ENCODE measurements at places on chromosomes 12 and 14.

DNA sequence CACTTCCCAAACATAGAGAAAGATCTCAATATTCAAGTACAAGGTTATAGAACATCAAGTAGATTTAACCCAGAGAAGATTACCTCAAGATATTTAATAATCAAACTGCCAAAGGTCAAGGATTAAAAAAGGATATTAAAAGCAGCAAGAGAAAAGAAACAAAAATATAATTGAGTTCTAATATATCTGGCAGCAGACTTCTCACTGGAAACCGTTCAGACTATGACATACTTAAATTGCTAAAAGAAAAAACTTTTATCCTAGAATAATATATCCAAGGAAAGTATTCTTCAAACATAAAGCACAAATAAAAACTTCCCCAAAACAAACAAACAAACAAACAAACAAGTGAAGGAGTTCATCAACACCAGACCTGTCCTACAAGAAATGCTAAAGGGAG, 92.4 kb downstream of the FSCB start:
- DNase-seq: no peak

DNA sequence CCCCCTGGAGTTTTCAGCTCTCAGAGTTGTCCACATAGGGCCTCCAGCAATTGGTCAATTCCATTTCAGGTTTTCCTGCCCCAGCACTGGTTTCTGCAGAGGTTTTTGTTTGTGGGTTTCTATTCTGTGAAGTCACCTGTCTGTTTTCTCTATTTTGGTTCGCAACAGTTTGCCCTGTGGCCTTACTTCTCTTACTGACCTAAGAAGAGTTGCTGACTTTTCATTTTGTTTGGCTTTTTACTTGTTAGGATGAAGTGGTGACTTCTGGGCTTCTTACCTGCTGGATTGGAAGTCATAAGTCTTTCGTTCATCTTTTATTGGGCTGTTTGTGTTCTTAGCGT, 196.4 kb upstream of the PARP11 start:
- DNase-seq: no peak

DNA sequence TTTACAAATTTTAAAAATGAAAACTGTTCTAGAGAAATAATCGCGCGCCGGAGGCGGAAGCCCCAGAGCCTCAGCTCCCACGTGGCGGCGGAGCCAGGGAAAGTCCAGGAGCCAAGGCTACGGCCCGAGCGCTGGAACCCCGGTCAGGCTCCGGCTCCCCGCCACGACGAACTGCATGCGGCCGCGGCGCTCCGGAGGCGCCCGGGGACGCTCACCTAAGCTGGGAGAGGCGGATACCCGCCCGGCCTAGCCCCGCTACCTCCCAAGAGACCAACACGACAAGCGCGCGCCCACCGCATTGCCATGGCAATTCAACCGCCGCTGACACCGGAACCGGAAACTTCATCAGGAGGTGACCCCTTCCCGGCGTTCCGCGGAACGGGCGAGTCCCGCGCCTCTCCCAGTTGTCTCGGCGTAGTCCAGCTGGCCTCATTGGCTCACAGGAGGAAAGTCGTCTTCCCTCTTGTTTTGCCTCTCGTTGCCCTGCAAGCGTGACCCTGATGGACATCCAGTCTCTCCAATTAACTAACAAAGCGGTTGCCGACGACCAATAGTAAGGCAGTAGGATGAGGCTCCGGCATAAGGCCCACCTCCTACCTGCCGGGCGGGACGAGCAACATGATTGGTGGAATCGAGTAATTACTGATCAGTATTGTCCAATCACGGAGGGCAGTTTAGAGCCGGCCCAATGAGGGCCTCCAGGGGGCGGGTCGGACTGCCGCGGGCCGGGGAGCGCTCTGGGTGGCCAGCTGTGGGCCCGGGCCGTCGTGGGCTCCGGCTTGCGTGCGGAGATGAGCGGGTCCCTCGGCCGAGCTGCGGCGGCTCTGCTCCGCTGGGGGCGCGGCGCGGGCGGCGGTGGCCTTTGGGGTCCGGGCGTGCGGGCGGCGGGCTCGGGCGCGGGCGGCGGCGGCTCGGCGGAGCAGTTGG, at the start of gene GLRX5:
Gene GLRX5, plus strand, starts transcription at position 752 of the 927 bp plus-strand sequence. Its CDS starts 40 bp downstream, at position 792.
- DNase-seq: peak; percentile 97

DNA sequence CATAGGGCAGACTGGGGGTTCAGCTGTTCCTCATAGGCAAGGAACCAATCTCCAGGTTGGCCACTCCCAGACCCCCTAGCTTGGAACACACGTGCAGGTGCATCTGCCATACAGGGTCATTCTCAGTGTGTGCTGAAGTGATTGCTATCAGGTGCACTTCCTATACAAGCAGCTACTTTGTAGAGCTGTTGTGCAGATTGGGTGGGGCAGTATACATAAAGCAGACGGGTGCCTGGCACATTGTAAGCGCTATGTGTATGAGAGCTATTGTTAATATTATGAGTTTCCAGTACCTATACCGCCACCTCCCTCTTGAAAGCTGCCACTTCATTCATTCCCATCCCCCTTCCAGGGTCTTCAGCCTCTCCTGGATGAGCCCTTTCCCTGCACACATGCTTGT, 17.3 kb downstream of the IRF2BPL start:
- no peak for DNase-seq

- DNase-seq: peak; percentile 5
Measured at GRCh38 chr12:55142669-55143565, 16.7 kb downstream of the OR9K2 start.

DNA sequence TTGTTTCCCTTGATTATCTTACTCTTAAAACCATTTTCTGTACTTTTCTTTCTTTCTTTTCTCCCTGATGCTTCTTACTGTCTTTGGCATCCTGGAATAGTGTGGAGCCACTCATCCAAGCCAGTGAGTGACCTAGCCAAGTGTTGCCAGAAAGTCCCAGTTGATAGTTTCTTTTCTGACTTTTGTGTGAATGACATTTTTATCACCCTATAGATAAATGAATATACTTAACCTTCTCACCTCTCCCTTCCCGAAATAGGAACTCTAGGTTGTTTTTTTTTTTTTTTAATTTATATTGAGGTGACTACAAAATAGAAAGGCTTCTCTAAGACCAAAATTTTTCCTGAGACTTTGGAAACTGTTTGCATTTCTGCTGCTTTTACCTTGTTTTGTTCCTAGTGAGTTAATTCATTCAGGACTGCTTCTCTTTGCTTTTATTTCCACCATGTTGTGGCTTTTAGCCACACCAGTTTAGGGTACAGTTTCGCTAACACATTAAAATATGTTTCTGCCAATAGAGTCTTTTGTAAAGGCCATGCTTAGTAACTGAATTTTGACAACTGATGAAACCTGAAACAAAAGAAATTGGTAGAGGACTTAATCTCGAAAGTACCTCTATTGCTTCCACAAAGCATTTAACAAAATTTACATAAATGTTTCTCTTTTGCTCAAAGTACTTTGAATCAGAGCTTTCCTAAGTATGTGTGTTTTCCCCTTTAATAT, 194.6 kb downstream of the ERC1 start:
- no peak for DNase-seq

DNA sequence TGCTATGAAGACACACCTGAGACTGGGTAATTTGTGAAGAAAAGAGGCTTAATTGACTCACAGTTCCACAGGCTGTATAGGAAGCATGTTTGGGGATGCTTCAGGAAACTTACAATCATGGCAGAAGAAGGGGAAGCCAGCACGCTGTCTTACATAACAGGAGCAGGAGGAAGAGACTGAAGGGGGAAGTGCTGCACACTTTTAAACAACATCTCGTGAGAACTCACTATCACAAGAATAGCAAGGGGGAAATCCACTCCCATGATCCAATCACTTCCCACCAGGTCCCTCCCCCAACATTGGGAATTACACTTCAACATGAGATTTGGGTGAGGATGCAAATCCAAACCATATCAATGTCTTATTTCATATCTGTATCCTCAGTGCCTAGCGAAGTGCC, 307.2 kb downstream of the ATP23 start:
- DNase-seq: no peak

GRCh38 chr12:86264451-86265328, 8.5 kb upstream of the MGAT4C start:
- DNase-seq: no peak

DNA sequence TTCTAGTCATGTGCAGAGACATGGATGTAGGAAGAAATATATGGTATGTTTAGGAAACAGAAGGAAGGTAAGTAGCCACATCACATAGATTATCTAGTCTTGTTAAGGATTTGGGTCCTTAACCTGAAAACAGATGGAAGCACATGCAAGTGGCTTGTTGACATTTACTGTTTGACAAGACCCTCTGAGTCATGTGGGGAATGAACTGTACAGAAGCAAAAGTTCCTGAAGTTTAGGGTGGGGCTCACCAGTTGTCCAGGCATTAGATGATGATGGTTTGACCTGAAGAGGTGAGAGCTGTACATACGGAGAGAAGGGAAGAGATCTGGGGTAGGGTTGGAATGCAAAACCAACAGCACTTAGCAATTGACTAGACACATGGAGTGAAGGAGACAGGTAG, 281.1 kb upstream of the GRIP1 start:
- no peak for DNase-seq

- DNase-seq: no peak
Measured at GRCh38 chr12:291153-291723, 28.6 kb upstream of the SLC6A13 start.

- DNase-seq: no peak
Measured at GRCh38 chr12:17949558-17950141, 140.3 kb downstream of the RERGL start.

DNA sequence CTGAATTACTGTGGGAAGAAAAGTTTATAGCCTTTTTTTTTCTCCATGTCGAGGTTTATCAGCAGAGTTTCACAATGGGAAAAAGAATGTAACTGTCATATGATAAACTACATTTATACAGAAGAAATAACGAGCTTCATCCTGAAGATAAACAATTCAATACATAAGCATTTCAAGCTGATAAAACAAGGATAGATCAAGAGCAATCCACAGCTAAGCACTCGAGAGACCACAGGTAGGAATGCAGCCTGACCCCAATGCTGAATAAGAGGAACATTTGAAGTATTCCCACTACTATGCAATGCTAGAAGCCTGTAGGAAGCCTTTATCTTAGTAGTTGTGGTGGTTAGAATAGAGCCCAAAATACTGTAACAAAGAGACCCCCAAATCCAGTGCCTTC, 32.6 kb upstream of the DAAM1 start:
- DNase-seq: no peak

DNA sequence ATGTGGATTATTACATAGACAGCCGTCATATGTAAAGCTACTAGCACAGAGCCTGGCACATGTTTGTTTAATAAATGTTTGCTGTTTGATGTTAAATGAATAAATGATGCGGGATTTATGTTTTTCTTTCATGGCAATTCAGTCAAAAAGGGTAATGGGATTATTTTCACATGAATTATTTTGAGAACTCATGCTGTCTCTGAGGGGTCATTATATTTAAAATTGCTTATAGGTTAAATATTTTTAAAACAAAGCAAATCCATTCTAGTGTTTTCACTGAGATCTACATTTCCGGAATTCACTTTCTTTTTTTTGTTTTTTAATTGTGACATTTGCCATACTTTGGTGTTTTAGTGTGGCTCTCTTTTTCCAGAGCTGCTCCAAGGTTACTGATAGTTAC, 5.3 kb downstream of the RAB21 start:
- DNase-seq: no peak

DNA sequence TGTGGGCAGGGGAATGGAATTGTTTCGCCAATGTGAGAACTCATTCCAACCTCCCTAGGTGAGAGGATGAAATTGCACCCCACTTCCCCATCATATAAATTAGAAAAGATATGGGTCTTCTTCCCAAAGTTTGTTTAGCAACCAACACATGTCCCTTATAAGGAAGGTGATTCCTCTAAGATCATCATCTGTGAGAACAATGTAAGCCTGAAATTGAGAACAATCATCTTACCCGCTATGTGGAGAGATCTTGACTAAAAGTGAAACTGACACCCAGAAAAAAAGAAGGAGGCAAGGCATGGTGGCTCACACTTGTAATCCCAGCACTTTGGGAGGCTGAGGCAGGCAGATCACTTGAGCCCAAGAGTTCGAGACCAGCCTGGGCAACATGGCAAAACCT, 173.2 kb upstream of the HMGA2 start:
- DNase-seq: no peak

GRCh38 chr12:128644664-128645296, 179.0 kb downstream of the SLC15A4 start:
- peak; percentile 4 for DNase-seq

- DNase-seq: no peak
Measured at GRCh38 chr14:39664646-39665045, 232.4 kb upstream of the FBXO33 start.

DNA sequence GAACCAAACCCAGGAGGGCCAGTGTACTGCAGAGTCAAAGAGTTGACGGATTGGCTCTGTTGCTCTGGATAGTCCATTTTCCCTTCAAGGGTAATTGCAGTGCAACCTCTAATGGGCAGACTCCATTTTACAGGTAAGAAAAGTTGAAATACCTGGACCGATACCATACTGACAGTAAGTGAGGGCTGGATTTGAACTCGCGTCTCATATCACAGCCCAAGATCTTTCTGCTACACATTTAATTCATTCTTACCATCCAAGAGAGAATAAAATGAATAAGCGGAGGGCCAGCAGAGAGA, 356 bp upstream of the ZC3H14 start:
- no peak for DNase-seq

DNA sequence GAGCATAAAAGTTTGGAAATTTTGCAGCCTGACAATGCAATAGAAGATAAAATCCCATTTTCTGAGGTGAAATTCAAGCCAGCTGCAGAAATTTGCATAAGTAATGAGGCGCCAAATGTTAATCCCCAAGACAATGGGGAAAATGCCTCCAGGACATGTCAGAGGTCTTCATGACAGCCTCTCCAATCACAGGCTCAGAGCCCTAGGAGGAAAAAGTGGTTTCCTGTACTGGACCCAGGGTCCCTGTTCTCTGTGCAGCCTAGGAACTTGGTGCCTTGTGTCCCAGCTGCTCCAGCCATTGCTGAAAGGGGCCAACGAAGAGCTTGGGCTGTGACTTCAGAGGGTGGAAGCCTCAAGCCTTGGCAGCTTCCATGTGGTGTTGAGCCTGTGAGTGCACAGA, 1218.1 kb downstream of the GALC start:
- no peak for DNase-seq

DNA sequence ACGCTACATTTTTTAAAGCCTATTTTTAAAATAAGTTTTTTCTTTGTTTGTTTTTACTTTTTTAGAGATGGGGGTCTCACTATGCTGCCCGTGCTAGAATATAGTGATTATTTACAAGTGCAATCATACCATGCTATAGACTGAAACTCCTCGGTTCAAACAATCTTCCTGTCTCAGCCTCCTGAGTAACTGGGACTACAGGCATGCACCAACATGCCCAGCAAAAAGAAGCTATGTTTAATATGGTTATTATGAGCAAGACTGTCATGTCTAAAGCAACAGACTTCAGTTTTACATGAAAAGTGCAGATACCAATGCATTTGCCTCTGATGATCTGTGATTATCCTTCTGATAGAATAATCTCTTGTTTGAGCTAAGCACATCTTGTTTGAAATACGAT, 45.6 kb upstream of the SGPP1 start:
- no peak for DNase-seq

DNA sequence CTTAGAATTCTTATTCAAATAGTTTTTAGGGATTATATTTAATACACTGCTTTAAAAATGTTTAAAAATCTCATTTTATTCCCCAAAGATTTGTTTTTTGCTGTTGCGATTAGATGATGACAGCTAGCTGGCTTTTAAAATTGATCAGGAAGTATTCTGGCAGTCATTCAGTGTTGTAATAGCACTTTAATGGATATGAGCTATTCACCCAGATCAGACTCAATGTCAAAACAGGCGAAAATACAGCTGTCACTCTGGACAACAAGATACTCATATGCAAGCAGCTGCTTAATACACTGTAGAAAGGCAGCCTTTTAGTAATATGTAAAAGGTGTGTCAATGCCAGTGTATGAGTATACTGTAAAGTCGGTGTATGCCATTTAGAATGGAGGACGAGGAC, 91.7 kb downstream of the NPAS3 start:
- DNase-seq: no peak

Measured in caudate nucleus (tissue), 63 donors.